ENCODE measurements at places on chromosomes 5 and 9.
A peak's percentile ranks its signal among the peaks of the same experiment; 100 is the strongest.

GRCh38 chr9:19231126-19231903, 822 bp downstream of the DENND4C start:
- peak; percentile 40 for DNase-seq

DNA sequence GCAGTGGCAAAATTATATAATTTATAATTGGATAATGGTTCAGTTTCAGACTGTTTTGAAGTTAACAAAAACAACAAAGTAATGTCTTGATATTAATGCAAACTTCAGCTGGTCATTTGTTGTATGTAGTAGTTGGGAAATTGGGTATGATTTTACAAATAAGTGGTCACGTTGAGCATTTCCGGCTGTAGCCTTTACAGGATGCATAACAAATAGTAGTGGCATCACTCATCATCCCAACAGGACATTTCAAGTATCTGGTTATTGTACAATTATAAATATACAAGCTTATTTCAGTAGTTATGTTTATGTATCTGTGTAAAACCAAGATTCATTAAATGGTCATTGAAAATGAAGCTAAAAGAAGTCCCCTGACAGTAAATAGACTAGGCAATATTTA, 72.9 kb downstream of the SMIM15 start:
- DNase-seq: no peak

- peak; percentile 92 for DNase-seq
Measured at GRCh38 chr5:91296674-91297143, 86.4 kb downstream of the ARRDC3 start.

GRCh38 chr9:129497005-129497812, 123.7 kb downstream of the C9orf50 start:
- peak; percentile 53 for DNase-seq

DNA sequence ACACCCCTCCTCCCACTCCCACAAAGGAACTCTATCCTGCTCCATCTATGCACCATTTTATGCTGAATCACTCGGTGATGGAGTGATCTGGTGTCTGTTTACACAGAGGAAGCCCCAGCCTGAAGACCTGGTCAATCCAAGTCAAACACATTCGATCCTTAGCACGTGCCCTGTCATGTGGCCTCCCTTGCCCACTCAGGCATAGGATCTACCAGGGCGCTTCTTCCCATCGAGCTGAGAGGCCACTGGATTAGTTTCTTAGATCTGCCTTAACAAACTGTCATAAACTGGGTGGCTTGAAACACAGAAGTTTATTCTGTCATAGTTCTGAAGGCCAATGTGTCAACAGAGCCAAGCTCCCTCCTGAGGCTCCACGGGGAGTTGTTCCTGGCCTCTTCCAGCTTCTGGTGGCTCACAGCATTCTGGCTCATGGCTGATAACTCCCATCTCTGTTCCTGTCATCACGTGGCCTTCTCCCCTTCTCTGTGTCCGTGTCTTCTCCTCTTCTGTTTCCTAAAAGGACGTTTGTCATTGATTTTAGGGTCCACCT, 34.2 kb downstream of the FOXI1 start:
- DNase-seq: no peak

DNA sequence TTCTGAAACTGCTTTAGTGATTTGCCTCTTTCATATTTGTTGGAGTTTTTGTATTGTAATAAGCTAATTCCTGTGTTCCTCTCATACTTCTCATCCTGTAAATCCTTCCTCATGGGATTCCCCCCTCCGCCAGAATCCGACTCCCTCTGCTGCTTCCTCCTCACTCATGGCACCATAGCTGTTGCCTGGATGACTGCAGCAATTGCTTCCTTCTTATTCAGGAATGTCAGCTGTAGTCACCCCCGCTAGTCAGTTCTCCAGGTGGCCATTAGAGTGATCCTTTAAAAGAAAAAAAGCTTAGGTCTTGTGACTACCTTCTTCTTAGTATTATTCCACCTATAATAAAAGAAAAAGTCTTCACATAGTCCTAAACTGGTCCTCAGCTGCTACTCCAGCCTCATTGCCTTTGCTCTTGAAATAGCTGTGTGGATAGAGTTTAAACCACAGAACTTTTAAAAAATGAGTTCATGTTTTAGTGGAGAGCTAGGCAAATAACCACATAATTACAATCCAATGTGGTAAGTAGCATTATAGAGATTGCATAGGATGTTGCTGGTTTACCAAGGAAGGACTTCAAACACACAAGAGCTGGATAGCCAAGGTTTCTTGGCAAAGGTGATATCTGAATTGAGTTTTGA, 227.3 kb downstream of the KDM4C start:
- peak; percentile 42 for DNase-seq

- no peak for DNase-seq
Measured at GRCh38 chr5:180852495-180852894, 8.6 kb downstream of the ZFP62 start.

DNA sequence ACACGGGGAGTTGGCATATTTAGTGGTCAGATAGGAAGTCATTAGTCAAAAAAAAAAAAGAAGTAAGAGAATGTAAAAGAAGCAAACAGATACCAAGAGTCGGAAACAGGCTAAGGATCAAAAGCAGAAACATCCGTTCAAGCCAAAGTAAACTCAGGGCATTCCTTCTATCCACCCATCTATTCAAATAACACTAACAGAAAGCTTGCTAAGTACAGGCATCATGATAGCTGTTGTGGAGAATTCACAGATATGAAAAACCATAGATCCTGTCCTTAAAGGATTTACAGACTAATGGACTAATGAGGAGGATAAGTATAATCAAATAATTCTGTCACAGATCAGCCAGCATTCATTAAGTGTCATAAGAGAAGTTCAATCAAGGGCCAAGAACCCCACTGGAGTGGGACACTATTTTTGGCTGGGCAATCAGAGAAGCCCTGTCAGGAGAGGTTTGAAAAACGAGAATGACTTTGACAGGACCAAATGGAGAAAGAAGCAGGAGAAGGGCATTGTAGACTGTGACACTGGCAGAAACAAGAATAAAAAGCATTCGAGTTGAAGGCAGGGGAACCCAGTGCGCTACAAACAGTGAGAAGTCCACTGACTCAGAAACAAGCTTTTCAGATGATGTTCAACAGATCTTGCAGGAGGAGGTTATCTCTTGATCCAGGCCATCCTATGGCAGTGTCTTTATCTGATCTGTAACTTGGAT, 154.2 kb upstream of the TSLP start:
- peak; percentile 51 for DNase-seq

All from kidney tubule cell (primary cell).